Stimulated activated memory B cell treated with anti-CD40 and anti-IgM and Interleukin-4, amounts not matched to agents 10 μg/mL and 1 μg/mL and 100 μg/mL, for 72 hours (primary cell): ENCODE measurements at places on chromosomes 5 and 9.

GRCh38 chr5:53613061-53613460 is 52.6 kb downstream of the NDUFS4 start:
- ATAC-seq, result no peak

DNA sequence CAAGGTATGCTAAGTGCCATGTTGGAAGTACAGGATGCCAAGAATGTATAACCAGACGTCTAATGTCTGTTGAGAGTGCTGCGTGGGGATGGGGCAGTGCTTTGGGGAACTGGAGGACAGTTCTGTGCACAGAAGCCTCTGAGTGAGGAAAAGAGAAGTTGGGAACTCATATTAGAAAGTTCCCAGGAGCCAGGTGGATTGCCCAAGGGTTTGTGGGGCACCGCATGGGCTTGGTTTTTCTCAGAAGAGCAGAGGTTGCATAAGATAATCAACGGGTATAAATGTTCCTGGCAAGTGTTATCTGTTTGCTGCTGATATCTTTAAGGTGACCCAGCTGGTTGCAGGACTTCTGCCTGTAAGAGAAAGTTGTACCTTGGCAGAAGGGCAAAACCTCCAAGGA is 13.1 kb downstream of the HRH2 start:
- ATAC-seq, result no peak

- no peak for ATAC-seq
These were observed 382.0 kb downstream of the PSAT1 start for GRCh38 chr9:78678877-78679276.

- ATAC-seq, result no peak
These were observed 456.4 kb downstream of the NFIB start for GRCh38 chr9:13857521-13857920.

DNA sequence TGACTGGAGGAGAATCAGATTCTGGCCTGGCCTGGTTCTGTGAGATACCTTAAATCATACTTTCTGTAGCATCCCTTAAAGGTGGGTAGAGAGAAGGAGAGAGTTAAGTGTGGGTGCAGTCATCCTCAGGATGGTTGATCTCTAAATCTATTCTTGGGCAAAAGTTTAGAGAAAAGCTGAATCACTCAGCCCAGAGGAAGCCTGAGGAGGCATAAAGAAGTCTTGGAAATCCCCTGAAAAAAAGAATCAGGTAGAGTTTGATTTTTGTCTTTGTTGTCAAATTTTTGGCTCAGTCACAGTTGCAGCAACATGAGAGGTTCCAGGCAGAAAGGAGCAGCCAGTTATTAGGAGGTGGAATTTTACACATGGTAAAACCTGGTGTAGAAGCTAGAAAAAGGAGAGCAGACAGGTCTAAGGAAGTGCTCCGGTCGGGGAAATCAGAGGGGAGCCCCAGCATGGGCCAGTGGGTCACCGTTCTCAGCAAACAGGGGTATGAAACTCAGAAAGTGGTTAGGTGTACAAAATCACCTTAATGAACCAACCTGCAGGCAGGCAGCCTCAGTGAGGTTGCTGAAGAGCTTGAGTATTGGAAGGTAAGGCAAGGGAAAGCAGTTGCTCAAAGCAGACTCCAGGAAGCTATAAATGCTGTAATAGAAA is 116.2 kb upstream of the CNTLN start:
- ATAC-seq, result no peak

DNA sequence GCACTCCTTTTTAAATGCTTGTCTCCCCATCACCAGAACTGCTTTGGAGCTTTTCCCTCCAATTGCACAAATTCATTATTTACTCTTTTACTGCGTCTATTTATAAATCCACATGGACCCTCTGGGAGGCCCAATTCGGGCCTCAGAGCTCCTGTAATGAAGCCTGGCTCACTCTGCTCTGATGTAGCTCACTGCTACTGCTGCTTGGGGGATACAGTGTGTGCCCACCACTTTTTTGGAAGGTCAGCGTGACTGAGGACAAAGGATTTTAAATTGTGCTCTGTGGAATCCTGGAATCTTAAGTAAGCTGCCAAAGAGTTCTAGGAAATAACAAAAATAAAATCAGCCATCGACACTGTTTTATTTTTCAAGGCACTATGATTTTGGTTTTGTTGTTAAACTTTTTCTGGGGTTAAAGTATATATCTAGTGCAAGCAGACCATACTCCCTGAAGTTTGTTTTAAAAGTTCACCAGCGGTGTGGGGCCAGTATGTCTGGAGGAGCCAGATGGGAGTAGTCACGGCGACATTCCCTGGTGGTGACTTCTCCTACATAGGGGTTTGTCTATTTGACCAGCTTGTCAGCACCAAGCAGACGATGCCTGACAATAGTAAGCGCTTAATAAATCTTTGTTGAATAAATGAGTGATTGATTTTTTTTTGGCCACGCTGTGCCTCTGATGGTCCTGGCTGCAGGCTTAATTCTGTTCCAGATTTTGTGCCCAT is 142.8 kb downstream of the TMEM38B start:
- no peak for ATAC-seq

DNA sequence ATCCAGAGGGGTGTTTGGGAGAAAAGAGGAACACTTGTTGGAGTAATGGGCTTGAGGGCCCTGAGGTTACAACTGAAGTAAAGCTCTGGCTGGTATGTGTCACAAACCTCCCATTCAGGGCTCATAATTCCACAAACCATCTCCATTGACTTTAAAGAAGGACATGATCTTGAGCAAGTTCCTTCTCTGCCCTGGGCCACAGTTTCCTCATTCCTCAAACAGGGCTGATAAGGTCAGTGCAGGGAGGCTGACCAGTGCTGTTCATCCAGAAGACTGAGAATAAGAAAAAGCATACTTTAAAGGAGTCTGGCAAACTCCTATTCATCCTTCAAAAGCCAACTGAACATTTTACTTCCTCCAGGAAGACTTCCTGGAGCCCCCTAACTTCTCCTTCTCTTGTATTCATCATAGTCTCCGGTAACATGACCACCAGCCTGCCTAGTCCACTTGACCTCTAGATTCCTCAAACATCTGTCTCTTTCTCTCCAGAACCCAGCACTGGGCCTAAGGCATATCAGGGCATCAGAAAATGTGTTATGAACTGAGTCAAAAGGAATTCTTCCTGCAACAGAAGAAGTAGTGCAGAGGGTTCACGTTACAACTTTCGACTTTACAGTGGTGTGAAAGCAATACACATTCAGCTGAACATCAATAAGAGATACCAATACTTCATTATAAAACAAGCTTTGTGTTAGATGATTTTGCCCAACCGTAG is 20.7 kb upstream of the PTPN3 start:
- ATAC-seq, result no peak

GRCh38 chr9:132049900-132050299 is 29.8 kb downstream of the MED27 start:
- no peak for ATAC-seq

GRCh38 chr9:126114409-126114760 is 212.2 kb upstream of the MVB12B start:
- no peak for ATAC-seq

DNA sequence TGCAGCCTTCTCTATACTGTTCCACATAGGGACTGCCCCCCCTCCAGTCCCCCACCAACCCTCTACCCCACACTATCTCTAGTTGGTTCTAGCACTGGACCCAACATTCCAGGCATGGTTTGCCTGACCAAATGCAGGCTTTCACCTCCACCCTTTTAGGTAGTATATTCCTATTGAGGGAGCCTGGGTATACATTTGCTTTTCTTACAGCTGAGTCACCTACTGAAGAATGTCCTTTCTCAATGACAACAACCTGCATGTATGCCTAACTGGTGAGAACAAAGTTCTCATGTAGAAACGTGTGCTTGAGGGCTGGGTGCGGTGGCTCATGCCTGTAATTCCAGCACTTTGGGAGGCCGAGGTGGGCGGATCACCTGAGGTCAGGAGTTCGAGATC is 8.2 kb downstream of the TNIP1 start:
- ATAC-seq, result no peak

DNA sequence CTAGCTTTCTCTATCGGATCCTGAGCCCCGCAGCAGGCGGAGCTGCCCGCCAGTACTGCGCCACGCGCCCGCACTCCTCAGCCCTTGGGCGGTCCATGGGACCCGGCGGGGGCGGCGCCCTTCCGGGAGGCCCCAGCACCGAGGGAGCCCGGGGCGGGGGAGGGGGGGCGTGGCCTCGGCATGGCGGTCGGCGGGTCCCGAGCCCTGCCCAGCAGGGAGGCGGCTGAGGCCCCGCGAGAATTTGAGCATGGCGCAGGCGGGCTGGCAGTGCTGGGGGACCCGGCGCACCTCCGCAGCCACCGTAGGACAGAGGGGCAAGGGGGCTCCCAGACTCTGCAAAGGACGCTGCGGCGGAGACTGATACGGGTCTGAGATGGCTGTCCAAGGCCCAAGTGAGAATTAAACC is 6.8 kb downstream of the ZDHHC11B start:
- ATAC-seq, result peak; percentile 37

DNA sequence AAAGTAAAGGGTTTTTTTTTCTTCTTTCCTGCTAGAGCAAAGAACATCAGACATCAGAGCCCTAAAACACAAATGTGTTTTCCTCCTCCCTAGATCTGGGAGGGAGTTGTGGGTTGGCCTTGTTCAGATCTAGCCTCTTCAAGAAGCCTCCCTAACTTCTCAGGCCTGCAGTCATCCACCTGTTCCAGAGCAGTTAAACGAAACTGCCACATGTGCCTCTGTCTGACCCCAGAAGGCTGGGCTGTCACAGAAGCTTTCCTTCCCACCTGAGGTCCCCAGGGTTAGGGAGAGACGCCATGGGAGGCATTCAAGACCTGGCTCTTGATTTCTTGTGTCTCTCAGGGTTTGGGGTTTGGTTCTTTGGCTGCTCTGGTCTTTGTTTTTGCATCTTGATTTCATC is 87.0 kb downstream of the DAB2IP start:
- ATAC-seq, result no peak

DNA sequence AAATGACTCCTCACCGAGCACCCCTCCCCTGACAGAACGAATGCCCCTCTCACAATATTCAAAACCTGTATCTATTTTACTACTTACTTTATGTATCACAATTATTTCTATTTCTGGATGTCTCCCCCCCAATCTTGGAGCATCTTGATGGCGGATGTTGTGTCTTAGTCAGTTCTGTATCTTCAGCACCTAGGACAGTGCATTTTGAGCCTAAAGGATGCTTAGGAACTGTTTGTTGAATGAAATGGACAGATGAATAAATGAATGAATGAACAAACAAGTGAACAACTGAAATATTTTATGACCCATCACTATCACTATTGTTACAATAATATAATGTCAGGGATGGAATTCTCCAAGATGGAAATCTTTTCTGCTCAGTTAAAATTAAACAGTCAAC is 295.7 kb downstream of the DNAH5 start:
- no peak for ATAC-seq

GRCh38 chr5:161660806-161661205 is 24.7 kb upstream of the GABRA6 start:
- peak; percentile 16 for ATAC-seq

DNA sequence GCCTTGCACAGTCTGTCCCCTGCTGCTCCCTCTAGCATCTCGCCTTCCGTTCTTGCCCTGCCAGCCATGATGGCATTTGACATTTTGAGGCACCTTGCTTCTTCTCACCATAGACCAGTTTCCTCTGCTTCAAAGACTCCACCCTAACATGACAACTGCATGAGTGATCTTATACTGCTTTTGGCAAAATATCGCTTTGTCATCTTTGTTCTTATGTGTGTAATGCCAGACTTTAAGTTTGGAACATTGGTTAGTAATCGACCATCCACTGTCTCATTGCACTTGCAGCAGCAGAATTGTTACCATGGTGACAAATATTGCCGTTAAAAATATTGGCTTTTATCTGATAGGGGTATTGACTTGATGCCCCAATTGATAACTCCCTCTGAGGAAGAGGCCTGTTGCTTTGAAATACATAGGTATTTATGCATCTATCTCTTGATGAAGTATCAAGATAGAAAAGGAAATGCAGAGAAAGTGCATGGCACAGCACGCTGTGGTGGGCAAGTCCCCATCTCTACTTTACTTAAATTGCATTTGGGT is 6.8 kb downstream of the GARIN3 start:
- no peak for ATAC-seq

DNA sequence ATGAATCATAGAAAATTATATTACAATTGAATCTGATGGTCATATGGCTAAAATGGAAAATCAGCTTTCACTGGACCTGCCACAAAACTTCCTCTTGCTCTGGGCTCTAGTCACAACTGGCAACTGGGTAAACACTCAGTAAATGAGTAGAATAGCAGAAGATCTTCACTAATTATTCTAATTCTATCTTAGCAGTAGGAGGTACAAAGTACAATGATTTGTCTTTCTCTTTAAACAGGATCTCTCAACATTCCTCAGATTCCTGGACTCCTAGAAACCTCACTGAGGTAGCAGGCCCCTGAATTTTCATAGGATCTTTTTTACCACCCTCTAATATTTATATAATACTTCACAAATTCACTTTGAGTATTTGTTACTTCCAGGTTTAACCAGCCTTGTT is 239.9 kb upstream of the SMARCA2 start:
- no peak for ATAC-seq
